Stimulated activated CD4-positive, alpha-beta T cell treated with anti-CD3 and anti-CD28 coated beads, Interleukin-1b, Interleukin-23, amount 100 ng/mL, for 48 hours (primary cell): ENCODE measurements at places on chromosomes 5 and 9.

DNA sequence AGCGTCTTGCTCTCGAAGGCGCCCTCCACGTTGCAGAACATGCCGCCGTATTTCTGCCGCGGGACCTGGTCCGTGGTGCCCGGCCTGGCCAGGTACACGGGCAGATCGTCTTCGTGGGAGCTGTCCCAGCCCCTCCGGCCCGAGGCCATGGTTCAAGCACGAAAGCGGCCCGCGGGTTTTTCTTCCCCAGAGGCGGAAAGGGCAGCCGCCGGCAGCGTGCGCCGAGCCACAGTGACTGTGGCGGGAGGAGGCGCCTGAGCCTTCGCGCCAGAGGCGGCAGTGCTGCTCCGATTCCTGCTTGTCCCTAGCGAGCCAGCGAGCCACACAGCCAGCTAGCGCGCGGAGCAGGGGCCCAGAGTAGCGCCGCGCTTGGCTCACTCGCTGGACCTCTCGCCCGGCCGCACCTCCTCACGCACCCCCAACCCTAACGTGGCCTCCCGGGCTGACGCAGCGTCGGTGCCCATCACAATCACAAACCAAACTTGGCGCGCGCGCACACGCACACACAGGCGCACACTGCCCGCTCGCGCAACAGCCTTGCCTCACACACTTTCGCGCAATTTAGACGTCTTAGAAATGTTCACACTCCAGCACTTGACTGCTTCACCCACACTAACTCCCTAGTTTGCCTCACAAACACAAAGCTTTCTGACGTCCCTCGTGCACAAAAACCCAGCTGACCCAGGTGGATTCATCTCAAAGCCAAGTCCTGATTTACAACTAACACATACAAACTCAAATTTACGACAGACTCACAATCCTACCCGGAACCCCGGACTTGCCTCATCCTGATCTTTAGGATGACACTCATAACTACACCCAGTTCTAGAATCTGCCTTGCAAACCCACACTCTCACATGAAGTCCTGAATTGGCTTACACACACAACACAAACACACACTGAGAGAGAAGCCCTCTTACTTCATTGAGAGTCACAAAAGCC, at the start of gene DPYSL3:
DPYSL3 (minus strand) TSS at position 359 of the 942 bp plus-strand sequence; CDS start at position 149, 210 bp downstream.
- no peak for DNase-seq

- no peak for DNase-seq
Measured at GRCh38 chr5:58365791-58366190, 94.1 kb downstream of the PLK2 start.

- DNase-seq: no peak
Measured at GRCh38 chr5:36766981-36767380, 109.6 kb upstream of the NIPBL start.

- no peak for DNase-seq
Measured at GRCh38 chr5:158080112-158080511, 221.2 kb upstream of the CLINT1 start.

- no peak for DNase-seq
Measured at GRCh38 chr5:135011355-135012032, 22.5 kb downstream of the PITX1 start.

DNA sequence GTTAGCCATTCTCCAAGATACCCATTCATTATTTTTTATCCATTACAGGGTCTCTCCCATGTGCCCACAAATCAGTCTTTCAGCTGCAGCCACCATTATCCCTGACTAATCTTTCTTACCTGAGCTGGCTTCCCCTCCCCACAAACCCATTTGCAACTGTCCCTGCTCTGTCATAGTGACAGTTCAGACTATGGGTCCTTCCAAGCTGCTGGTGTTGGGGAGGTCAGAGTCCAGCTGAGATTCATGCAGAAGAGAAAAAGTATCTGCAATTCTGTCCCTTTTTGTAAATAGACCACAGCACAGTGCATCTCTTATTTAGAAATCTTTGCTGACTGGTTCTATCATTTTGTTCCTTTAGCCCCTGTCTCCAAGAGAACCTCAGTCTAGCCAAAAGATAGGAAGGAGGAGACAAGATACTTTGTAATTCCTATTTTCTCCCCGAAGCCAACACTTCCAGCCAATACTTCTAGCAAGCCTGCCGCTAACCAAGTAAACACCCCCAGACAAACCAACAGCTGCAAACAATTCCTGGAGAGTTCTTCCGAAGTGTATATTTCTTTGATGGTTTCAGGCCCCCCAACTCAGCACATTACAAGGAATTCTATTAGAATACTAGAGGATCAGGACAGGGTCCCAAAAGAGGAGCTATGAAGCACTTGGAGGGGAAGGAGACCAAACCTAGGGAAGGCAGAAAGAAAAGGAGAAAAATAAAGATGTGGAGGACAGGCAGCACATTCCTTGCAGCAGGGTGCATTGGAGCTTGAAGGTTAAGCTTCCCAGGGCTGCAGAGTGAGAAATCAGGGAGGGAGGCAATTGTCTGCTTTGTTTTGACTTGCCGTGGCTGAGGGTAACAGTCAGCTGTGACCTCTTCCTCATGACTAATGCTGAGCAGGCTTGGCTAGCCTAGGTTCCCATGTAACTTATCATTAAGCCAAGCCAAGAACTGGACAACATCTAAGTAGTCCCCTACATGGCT, 148.5 kb downstream of the SGCD start:
- no peak for DNase-seq

DNA sequence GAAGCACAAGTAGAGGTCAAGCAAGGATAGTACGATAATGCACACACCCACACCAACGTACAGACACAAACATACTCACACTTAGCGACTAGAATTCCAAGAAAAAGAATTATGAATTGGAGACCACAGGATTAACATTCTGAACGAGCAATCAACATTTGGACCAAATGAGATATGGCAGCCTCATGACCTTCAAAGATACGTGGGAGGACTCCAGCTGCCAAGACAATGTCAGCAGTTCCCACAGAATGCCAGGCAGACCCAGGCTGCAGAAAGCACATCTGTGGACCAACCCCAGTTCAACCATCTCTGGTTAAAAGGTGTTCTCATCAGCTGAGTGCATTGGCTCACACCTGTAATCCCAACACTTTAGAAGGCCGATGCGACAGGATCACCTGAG, 187.6 kb upstream of the GRAMD2B start:
- no peak for DNase-seq

GRCh38 chr5:175709276-175709781, 51.5 kb downstream of the HRH2 start:
- no peak for DNase-seq

DNA sequence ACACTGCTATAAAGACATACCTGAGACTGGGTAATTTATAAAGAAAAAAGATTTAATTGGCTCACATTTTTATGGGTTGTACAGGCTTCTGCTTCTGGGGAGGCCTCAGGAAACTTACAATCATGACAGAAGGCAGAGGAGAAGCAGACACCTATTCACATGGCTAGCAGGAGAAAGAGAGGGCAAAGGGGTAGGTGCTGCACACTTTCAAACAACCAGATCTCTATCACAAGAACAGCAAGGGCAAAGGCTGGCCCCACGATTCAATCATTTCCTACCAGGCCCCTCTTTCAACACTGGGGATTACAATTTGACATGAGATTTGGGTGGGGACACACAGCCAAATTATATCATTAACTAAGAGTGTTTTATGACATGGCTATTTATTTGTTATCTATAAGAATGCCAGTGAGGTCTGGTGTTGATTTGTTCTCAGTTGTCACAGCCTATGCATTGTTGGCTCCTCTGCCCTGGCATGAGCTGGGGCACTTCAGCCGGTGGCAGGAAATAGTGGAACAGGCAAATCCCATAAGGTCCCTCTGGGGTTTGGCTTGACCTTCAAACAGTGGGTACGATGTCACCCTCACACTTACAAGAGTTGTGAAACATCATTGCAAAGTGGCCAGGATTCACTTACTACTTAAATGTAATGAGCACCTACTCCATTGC, 44.1 kb downstream of the SPARC start:
- no peak for DNase-seq
